ELF-1 (cell line): ENCODE measurements at places on chromosomes 1 and 21.

DNA sequence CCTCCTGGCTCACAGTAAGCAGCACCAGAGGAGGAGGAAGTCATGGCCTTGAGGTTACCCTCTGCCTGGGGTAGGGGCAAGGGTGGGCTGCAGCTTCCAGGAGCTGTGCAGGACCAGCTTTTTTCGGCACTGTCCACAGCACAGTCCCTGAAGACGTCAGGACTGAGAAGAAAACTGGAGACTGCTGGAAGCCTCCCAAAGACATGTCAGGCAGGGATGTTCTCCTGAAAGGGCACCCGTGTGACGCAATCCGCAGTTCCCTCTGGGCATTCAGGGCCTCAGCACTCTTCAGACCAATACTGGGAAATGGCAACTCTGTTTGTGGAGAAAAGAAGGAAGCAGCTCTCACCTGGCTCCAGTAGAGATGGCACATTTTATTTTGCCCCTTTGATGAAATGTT, 64.8 kb upstream of the TENT5C start:
- DNase-seq = no peak

- DNase-seq = peak; percentile 74
Observed at GRCh38 chr1:72724951-72725861, 442.9 kb upstream of the NEGR1 start.

DNA sequence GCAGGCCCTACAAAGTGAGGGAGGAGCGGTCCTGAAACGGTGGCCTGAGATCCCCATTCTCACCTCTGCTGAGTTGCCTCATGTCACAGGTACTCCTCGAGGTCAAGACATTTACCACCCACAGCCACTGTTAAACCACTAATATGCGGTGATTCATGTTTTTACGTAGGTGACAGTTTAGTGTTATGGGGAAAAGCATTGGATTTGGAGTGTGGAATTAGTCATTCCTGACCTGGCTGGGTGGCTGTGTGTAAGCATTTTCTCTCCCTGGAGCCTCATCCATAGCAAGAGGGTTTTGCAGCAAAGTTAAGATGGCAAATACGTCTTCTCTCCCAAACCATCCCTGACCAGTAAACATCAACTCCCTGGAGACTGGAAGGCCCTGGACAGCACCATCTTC, 57.8 kb upstream of the KCNJ6 start:
- no peak for DNase-seq

DNA sequence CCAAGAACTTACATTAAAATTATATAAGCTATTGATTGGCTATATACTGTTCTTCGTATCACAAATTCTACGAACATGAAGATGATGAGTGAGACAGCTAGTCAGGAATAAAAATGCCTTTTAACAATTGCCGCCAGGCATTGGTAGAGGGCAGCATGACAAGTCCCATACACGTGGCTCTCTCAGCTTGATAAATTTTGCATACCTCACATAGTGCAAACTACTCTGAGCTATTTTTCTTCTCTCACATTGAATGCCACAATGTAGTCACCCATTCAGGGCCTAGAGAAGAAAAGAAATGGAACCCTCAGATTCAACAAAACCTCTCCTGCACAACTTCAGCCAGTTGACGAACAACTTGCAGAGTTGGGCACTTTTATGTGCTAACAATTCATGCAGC, 27.0 kb upstream of the FMO2 start:
- DNase-seq = no peak

- no peak for DNase-seq
Observed at GRCh38 chr1:161864577-161864976, 98.5 kb downstream of the ATF6 start.

DNA sequence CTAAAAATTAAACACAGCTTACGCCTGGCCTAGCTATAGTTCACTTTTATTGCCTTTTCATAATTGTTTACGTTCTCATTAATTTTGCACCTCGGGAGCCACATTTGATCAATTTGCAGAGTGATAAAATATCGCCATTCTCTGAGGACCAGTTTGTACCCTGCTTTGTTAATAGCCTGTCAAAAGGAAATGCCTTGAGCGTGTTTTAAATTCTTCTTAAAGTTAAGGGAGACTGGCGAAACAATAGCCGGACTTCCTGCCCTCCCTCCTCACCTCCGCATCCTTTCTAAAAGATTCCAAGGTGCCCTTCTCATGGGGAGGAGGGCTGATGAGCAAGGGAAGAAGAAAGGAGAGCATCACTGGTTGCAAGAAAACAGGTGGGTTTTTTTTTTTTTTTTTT, 271.6 kb downstream of the KCNJ6 start:
- DNase-seq = no peak

DNA sequence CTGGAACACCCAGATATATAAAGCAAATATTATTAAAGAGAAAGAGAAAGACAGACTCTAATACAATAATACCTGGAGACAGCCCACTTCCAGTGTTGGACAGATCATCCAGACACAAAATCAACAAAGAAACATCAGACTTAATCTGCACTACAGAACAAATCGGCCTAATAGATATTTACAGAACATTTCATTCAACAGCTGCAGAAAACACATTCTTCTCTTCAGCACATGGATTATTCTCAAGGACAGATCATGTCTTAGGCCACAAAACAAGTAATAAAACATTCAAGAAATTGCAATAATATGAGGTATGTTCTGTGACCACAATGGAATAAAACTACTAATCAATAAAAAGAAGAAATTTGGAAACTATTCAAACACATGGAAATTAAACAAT, 398.3 kb upstream of the DUSP10 start:
- no peak for DNase-seq

GRCh38 chr1:179575497-179576314, at the start of gene NPHS2:
Gene NPHS2, minus strand, starts transcription at chr1:179575948. Its CDS starts 84 bp downstream, at chr1:179575864.
- no peak for DNase-seq

GRCh38 chr1:40299366-40300248, 17.5 kb downstream of the COL9A2 start:
- no peak for DNase-seq

GRCh38 chr1:178536844-178537371, 24.0 kb downstream of the TEX35 start:
- no peak for DNase-seq

GRCh38 chr1:162381941-162382750, 618 bp downstream of the C1orf226 start:
- DNase-seq = no peak

- DNase-seq = no peak
Observed at GRCh38 chr1:51661081-51661518, 44.2 kb downstream of the OSBPL9 start.

- DNase-seq = no peak
Observed at GRCh38 chr1:231750818-231751362, 124.3 kb downstream of the DISC1 start.

GRCh38 chr1:159008744-159009188, 941 bp upstream of the IFI16 start:
- DNase-seq = no peak

- DNase-seq = peak; percentile 4
Observed at GRCh38 chr1:4960782-4961475, 306.5 kb downstream of the AJAP1 start.

DNA sequence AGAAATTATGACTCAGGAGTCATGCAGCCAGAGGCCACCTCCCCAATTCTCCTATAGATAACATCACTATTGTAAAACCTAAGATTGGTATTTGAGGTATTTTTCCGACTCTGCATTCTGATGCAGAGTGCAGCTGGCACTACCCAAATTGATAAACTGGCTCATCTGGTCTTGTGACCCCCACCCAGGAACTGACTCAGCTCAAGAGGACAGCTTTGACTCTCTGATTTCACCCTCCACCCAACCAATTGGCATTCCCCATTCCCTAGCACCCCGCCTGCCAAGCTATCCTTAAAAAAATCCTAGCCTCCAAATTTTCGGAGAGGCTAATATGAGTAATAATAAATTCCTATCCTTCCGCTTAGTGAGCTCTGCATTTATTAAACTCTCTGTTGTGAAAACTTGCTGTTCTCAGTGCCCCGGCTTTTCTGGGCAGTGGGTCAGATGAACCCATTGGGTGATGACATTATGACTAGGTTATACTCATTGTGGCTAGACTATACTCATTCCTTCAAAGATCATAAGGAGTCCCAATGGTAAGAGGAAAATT, 39.4 kb upstream of the EPS15 start:
- DNase-seq = peak; percentile 47

GRCh38 chr1:15851210-15852035, 3.9 kb downstream of the SPEN start:
- DNase-seq = no peak

- DNase-seq = peak; percentile 98
Observed at GRCh38 chr1:180923021-180923841, 10.5 kb downstream of the KIAA1614 start.

- DNase-seq = peak; percentile 49
Observed at GRCh38 chr1:116571215-116571919, 541 bp upstream of the CD58 start.

- no peak for DNase-seq
Observed at GRCh38 chr1:45516465-45516864, 5.2 kb downstream of the PRDX1 start.

GRCh38 chr1:219179293-219179692, 5.6 kb downstream of the LYPLAL1 start:
- DNase-seq = no peak

DNA sequence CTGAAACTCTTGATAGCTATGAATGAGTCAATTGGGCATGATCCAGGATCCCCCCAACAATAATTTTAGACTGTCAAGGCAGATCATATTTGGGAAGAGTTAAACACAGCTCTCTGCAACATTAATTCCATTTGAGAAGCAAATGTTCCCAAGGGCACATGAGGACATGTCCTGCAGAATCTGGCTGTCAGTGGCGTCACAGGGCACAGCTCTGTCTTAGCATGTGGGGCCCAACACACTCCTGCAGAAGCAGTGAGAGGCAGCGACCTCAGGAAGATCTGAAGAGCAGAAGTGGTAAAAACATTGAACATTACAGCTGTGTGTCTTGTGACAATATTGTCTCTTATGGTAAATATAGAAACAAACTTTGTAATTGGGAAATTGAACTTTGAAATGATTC, 197.1 kb upstream of the PBX1 start:
- DNase-seq = no peak

GRCh38 chr1:12069623-12070244, 6.6 kb downstream of the TNFRSF8 start:
- DNase-seq = peak; percentile 57

DNA sequence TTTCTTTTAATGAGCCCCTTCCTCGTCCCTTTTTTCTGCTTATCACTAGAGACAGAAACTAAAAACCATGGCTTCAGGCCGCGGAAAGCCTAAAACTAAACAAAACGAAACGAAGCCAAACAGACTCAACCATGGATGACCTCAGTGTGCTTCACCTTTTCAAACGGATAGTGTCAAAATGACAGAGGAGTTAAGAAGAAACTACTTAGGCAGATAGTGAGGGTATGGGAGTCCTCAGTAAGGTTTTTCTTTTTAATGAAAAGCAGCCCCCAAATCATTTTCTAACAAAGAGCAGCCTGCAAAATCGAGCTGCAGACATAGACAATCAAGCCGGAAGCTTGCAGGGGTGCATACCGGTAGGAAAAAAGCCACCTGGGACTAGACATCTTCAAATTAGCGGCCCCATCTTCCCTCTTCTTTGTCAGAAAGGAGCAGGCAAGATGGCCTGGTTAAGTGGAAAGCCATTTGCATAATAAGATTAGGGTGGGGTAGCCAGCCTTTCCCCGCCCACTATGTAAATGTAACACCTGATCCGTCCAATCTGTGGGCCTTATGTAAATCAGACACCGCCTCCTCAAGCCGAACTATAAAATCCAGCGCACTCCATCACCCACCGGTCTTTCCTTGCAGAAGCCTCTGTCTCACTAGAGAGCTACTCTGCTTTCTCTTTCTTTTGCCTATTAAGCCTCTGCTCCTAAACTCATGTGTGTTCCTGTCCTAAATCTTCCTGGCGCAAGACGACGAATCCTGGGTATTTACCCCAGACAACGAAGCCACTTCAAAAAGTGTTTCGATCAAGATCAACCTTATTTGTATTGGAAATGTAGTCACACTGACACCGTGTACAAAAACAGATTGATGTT, 6.2 kb upstream of the ERO1B start:
- peak; percentile 91 for DNase-seq

- DNase-seq = no peak
Observed at GRCh38 chr21:42316891-42317290, 1.7 kb upstream of the TFF3 start.

GRCh38 chr1:63148825-63149645, 173.3 kb upstream of the FOXD3 start:
- peak; percentile 46 for DNase-seq

DNA sequence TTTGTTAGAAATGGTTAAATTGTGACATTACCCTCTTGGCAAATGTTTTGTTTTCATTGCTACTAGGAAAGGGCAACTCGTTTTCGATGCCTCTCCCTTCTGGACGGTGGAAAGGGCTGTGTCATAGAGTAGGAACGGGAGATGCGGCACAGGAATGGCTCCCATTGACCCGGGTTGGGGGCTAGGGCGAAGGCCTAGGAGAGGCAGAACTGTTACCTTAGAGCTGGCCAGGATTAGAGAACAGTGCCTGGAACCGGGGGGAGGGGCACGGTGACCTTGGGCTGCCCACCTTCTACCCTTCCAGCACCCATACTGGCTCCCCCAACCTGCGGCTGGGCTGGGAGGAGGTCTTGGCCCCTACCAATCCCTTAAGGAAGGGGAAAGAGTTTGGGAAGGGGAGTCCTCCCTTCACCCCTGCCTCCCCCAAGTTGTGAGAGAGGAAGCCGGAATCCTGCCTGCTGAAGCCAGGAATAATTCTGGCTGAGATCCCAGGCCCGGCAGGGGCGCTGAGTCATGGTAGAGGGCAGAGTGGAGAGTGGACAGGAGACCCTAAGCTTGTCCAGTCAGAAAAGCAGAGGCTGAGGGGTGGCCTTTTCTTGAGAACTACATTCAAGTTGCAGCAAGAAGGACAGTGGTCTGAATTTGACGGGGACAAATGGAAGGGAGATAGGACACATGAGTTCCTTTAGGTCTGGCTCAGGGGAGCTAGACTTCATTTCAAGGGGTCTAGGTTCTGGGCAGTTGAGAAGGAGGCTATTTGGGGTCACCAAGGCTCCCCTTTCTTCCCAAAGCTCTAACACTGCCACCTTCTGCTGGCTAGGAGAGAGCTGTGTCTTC, 8.2 kb downstream of the LMNA start:
- DNase-seq = peak; percentile 77

DNA sequence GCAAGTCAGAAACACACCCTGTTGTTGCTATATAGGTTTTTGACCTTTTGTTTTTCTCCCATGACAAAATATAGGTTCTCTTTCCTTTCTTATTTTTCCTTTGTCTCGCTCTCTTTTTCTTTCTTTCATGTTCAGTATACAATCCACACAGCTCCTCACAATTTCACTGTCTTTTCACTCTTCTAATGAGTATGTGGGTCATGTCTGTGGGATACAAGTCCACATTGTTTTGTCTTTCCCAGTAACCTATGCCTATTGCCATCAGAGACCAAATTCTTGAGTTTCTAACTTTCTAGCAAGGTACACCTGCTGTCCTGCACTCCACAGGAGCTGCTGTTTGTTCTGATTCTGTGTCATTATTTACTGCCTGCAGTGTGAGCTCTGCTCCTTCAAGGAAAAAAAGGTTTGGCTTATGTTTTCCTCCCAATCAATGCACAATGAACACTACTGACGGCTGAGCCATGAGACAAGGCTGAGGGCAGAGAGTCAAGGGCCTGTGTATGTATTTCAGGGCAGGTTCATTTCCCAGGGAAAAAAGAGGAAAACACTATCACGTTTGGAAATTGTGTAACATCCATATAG, 453.8 kb downstream of the NEGR1 start:
- no peak for DNase-seq

- no peak for DNase-seq
Observed at GRCh38 chr21:36551321-36551720, 71.4 kb upstream of the CLDN14 start.

- DNase-seq = no peak
Observed at GRCh38 chr1:7253118-7253480, 467.8 kb downstream of the CAMTA1 start.
